Fibroblast of skin of back (primary cell): ENCODE measurements at places on chromosomes 11 and 22.

GRCh38 chr11:44614281-44614775 lies 48.9 kb downstream of the CD82 start:
- no peak for DNase-seq

DNA sequence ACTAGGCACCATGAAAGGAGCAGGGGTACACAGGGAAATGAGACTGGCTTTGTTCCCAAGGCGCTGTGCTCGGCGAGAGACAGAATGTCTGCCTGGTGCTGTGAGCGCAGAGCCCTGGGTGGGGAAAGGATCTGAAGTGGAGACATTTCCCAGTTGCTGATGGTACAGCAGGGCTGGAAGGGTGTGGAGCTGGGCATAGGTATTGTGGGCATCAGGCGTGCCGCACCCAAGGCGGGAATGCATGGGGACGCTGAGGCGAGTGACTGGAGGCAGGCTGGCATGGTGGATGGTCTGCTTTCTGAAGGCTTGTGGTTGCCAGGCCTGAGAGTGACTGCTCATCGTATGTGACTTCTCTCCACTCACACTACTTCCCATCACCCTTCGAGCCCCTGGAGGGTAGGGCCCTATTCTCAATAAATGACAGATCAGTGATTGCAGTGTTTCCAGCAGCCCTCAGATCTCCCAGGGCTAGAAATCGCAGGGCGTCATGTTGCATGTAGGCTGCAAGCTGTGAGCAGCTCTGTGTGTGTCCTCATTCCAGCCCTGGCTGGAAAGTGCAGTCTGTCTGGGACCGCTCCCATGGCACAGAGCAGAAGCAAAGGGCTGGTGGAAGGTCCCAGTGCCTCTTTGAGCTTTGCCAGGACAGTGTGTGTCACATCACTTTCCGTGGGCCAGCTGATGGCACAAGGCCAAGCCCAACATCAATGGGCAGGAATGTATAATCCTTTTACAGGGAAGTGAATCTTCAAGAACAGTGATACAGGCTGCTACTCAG lies 67.7 kb downstream of the TBC1D22A start:
- DNase-seq, result peak; percentile 88

GRCh38 chr22:32684148-32684821 lies 117.2 kb upstream of the TIMP3 start:
- no peak for DNase-seq

DNA sequence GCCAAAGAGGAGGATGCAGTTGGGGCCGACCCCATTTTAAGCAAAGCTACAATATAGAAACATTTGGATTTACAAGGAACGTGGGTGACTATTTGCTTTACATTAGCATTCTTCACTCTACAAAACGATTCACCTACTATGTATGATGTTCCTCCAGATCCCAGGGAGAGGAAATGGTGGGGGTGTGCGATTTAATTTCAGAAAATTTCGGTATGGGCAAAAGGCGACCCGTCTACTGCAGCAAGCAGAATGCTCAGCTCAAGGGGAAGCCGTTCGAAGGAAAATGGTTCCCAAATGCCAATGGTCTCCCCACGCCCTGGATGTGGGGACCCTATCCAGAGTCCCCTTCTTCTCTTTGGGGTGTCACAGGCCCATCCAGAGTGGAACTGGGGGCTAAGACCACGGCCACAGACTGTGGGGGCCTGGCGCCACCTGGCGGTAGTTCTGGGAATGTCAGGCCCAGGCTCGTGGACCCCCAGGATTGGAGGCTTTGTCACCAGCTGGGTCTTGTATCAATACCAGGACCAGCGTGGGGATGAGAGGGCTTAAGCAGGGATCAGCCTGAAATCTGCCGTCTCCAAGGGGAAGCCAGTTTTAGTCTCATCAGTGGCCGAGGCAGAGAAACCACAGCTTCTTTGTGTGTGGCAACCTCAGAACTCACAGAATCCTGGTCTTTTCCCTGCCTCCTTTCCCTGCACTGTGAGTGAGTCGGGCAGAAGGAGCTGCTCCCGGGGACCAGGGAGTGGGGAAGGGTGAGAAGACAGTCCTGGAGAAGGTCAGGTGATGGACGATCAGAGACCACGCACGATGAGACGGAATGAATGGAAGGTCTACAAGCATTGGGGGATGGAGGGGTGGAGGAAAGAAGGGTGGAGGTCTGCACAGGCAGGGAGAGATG lies 8.4 kb downstream of the LRRC10B start:
- DNase-seq, result peak; percentile 17
